ENCODE measurements at places on chromosomes 5 and 9. TPM values are rescaled to one million over a fixed set of nuclear protein-coding genes. Genes with fewer than 3 reads are reported as not detected.

The TCF7 gene
- total RNA-seq = 15.3 TPM

The BSPRY gene
- total RNA-seq = 0.08 TPM

The SERF1A gene
- 1.0 TPM for total RNA-seq

The NMUR2 gene
- 0.09 TPM for total RNA-seq

The NR6A1 gene
- total RNA-seq = 1.7 TPM

The PAEP gene
- total RNA-seq = 0.14 TPM

The GFRA3 gene
- total RNA-seq = 0.10 TPM

The UBLCP1 gene
- 33.1 TPM for total RNA-seq

The MAPK9 gene
- 28.8 TPM for total RNA-seq

The SAXO1 gene
- not detected for total RNA-seq

The DDX46 gene
- total RNA-seq = 64.6 TPM

The NR5A1 gene
- total RNA-seq = not detected

The SH3TC2 gene
- total RNA-seq = 0.58 TPM

The DBN1 gene
- total RNA-seq = 82.0 TPM

The SPINK13 gene
- total RNA-seq = not detected

The PCDHB10 gene
- total RNA-seq = 0.02 TPM

The C5orf58 gene
- total RNA-seq = not detected

The GLRA1 gene
- not detected for total RNA-seq

The BTNL8 gene
- not detected for total RNA-seq

The C9orf153 gene
- total RNA-seq = 0.46 TPM

The KLF4 gene
- total RNA-seq = 14.8 TPM

The GABRA1 gene
- not detected for total RNA-seq

The SLC1A3 gene
- total RNA-seq = not detected

The GAPT gene
- not detected for total RNA-seq

The P4HA2 gene
- 37.2 TPM for total RNA-seq

The GRK6 gene
- total RNA-seq = 27.6 TPM

The ATP10B gene
- total RNA-seq = not detected

The CSF1R gene
- 0.22 TPM for total RNA-seq

The PKD2L2 gene
- not detected for total RNA-seq

The FOXD4L3 gene
- 0.18 TPM for total RNA-seq

The WDR38 gene
- not detected for total RNA-seq

The TSSK1B gene
- total RNA-seq = not detected

The PHF24 gene
- 0.10 TPM for total RNA-seq
